ENCODE measurements at places on chromosomes 12 and 14. TPM values are rescaled to one million over a fixed set of nuclear protein-coding genes. Genes with fewer than 3 reads are reported as not detected.

HRK gene
- 0.45 TPM for total RNA-seq

PKP2 gene
- 1.2 TPM for total RNA-seq

TAS2R9 gene
- total RNA-seq: not detected

ADSS1 gene
- total RNA-seq: 5.1 TPM

CIROP gene
- total RNA-seq: 0.31 TPM

CLEC6A gene
- total RNA-seq: not detected

CPNE6 gene
- not detected for total RNA-seq

- no peak for ATAC-seq
Observed at GRCh38 chr12:116642683-116643082, 83.5 kb downstream of the MAP1LC3B2 start.

- no peak for ATAC-seq
Observed at GRCh38 chr14:102203382-102203781, 63.7 kb downstream of the WDR20 start.

- ATAC-seq: no peak
Observed at GRCh38 chr14:103703433-103704385, 11.5 kb downstream of the XRCC3 start.

GRCh38 chr12:57610554-57611107, 604 bp upstream of the ARHGEF25 start:
- ATAC-seq: peak; percentile 76

DNA sequence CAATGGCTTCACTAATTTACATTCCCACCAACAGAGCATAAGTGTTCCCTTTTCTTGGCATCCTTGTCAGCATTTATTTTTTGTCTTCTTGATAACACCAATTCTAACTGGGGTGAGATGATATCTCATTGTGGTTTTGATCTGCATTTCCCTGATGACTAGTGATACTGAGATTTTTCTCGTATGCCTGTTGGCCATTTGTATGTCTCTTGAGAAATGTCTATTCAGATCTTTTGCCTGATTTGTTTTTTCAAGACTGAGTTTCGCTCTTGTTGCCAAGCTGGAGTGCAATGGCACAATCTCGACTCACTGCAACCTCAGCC, 4.7 kb upstream of the PLD4 start:
- ATAC-seq: no peak

GRCh38 chr14:105195522-105196264, 14.6 kb upstream of the NUDT14 start:
- ATAC-seq: no peak

GRCh38 chr12:128920468-128920867, 67.2 kb downstream of the GLT1D1 start:
- peak; percentile 89 for ATAC-seq

- peak; percentile 36 for ATAC-seq
Observed at GRCh38 chr12:121712190-121712460, 427 bp upstream of the TMEM120B start.

Data from gastroesophageal sphincter (tissue), 4 donors.